ENCODE measurements at places on chromosomes 5 and 9.
A peak's percentile ranks its signal among the peaks of the same experiment; 100 is the strongest.

DNA sequence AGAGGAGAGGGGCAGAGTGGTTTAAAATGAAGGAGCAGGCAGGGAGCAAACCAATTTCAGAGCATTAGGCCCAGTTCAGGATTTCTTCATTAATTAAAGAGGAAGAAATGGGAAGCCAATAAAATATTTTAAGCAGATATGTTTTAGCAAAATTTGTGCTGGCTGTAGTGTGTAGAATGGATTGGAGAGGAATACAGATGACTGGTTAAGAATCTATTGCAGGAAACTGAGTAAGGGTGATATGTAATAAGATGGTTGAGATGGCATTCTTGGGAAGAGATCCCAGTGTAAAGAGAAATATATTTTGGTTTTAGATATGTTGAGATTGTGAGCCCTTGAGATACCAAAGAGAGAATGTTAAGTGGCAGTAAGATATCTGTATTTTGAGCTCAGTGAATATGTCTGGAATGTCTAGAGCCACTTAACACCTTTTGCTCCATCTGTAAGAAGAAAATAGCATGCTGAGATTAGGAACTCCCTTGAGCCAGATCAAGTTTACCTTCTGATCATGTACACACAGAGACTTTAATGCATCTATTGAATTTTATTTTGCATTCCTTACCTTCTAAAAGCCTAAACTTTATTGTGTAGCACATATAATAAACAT lies 79.5 kb upstream of the SLC27A6 start:
- no peak for DNase-seq

DNA sequence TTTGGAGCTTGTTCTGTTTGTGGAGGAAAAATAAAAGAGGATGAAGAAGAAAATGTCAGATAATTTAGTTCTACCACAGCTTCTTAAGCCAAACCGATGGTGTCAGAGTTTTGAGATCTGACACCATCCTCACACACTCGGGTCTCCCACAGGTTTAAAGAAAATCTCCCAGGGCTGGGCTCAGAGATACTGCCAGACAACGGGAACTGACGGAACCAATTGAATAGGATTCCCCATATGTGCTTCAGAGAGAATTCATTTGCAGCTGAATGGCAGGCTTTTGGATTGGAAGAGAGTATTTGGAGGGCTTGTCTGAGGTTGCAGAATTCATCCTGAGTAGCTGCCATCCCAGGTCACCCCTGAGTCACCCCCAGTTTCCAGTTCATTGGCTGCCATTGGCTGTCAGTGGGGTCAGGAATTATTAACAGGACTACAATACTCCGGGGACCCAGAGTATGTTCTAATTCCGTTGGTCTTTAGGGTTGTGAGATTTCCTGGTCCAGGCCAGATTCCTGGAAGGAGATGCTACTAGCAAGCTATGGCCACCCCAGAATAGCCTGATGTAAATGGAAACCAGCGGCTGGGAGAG lies 131.3 kb downstream of the PDZD2 start:
- no peak for DNase-seq

DNA sequence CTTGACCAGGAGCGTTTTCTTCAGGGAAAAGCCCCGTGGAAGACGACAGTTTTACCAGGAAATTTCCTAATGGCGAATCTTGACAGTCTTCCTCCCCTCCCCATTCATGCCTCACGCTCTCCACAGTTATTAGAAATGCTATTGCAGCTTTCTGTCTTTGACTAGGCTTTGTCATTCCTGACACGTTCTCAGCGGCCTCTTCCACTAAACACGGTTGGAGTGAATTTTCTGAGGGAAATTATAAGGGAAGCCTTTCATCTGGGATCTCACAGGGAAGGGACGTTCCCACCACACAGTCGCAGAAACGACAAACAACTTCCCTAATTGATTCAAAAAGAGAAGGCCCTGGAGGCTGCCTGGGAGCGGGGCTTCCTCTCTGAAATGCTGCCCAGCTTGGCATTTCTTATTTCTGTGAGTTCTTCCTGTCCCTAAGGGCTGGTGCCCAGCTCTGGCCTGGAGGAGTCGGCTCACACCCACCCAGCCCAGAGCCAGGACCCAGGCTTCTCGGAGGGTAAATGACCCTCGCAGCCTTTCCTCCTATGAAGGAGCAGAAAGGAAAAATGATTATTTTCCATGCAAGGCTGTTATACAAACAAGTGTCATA lies 57.1 kb upstream of the PPP1R26 start:
- DNase-seq, result no peak

DNA sequence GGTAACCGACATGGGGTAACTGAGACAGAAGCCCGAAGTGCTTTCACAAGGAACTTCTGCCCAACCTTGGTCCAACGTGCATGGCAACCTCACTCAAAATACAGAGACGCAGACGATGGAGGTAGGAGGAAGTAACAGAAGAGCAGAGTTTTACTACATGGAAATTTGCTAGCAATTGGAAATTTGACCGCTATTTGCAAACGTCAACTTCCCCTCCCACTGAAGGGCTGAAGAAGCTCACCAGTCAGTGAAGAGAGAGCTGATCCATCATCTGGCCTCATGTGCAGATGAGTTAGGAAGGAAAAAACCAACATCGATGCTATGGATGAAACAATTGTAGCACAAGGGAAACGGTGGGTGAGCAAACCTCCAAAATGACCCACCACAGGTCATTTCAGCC lies 196.7 kb downstream of the RGS3 start:
- DNase-seq, result no peak

- peak; percentile 5 for DNase-seq
Measured at GRCh38 chr9:133609311-133610098, at the start of gene FAM163B. TSS of gene FAM163B (minus strand) at chr9:133609389. CDS start at chr9:133580223, 29,166 bp downstream.

DNA sequence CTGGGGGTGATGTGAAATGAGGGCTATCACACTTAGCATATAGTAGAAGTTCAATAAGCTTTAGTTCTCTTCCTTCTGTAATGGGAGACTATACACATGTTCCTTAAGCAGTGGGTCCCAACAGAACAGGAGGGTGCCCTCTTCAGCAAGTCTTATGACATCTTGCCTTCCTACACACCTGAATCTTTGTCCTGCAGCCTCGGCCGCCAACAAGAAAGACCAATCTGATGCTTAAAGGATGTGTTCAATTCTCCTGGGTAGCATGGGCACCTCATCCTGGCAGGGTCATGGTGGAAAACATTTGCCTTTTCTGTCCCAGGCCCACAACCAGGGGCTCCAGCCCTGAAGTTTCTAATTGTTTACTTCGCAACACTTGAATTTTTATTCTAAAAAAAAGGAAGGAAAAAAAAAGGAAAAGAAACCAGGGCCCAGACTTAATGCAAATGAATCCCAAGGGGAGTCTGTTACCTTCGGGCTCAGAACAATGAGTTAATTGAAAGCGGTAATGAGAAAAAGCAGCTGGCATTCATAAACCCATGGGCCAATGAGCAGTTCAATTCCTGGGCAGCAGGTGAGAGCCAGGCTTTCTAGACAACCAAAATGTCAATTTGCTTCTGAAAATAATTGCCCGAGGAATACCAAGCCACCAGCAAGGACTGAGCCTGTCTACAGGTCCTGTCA lies 26.2 kb upstream of the SMAD5 start:
- no peak for DNase-seq

DNA sequence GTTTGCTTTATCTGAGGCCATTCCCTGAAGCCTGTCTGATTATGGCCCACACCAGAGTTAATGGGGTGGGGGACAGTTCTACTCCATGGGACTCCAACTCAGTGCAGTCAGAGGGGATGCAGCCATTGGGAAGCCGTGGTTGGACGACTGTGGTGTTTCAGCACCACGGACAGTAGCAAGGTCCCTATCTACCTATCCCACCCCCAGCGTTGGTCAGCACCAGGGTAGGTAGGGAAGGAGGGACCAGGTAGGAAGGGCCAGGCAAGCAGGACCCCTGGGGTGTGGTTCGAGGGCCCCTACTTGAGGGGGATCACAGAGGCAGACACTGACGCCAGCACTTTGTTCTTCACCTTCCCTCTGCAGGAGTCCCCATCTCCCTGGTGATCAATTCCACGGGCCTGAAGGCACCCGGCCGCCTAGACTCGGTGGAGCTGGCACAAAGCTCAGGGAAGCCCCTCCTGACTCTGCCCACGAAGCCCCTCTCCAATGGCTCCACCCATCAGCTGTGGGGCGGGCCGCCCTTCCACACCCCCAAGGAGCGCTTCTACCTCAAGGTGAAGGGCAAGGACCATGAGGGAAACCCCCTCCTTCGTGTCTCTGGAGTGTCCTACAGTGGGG lies 33.2 kb downstream of the HMCN2 start:
- no peak for DNase-seq

GRCh38 chr9:14320271-14321181 lies 6.6 kb upstream of the NFIB start:
- DNase-seq, result peak; percentile 94

- no peak for DNase-seq
Measured at GRCh38 chr5:172843825-172844576, 9.9 kb downstream of the ERGIC1 start.

DNA sequence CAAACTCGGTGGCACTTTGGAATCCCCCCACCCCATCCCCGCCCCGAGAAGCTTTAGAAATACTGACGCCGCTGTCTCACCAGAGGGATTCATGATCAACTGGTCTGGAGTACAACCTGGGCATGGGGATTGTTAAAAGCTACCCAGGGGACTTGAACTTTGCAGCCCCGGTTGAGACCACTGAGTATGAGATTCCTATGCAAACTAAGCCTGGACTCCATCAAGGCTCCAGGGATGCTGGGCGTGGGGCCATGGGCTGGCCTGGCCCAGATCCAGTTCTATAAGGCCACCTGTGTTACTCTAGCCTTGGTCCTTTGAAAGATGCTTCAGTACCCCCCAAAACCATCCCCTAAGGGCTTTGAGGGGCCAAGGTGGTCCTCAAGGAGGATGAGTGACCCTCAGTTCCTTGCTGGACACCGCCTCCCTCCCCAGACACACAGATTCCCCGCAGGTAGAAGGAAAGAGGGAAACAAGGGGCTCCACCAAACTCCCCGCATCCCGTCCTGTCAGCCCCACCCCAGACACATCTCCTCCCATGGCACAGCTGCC lies 68.5 kb downstream of the MRPL36 start:
- no peak for DNase-seq

GRCh38 chr9:131062969-131063368 lies 33.4 kb upstream of the AIF1L start:
- no peak for DNase-seq

DNA sequence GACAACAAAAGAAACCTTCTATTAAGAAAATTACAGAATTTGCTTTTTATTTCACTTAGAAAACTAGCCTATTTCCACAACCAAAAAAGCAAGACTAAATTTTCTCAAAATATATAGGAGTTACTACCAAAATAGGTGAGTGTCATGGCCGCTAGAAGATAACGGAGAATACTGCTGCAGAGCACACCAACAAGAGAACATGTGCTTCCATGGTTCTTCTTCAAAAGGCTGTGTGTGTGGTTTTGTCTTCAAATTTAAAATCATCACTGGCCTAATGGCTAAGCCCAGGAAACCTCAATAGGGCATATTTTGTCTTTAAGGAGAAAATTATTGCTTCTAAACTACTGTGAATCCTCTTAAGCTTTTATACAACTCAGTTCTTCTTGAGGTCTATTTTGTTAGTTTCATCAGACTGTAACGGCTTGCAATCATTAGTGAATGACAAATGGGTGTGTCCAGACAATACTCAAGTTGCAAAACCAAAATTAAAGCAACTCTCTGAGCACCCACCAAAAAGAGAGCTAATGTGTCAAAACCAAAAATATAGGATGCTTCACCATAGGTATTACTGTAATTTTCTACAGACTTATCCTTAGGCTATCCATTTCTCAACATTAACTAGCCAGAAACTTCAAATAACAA lies 3.3 kb downstream of the SETX start:
- peak; percentile 35 for DNase-seq

DNA sequence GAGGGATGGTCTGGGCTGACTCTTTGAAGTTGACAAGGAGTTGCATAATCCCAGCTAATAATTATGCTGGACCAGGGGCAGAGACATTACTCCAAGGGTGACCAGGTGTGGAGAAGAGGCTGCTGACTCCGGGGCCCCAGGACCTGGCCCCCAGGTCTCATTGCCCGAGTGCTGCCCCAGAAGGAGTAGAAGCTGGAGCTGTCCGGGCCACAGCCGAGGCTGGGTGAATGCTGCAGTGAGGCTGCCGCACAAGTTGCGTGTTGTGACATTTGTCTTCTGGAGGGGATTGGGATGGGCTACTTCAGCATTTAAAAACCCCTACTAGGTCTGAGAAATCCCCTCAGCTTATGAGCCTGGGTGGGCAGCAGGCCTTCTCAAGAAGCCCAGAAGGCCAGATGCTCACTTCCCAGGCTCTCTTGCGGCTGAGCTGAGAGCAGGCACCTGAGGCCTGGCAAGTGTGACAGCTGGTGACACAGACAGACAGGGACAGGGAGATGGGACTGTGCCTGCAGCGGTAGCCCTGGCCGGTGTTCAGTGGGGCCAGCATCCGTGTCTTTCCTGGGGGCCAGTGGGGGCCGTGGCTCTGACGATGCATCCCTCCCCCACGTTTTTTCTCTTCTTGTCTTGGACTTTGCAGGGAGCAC lies 122.8 kb downstream of the KCNIP1 start:
- DNase-seq, result no peak

- no peak for DNase-seq
Measured at GRCh38 chr5:82673057-82673809, 395.1 kb upstream of the RPS23 start.

- peak; percentile 93 for DNase-seq
Measured at GRCh38 chr5:94031631-94032030, 290.2 kb upstream of the POU5F2 start.

DNA sequence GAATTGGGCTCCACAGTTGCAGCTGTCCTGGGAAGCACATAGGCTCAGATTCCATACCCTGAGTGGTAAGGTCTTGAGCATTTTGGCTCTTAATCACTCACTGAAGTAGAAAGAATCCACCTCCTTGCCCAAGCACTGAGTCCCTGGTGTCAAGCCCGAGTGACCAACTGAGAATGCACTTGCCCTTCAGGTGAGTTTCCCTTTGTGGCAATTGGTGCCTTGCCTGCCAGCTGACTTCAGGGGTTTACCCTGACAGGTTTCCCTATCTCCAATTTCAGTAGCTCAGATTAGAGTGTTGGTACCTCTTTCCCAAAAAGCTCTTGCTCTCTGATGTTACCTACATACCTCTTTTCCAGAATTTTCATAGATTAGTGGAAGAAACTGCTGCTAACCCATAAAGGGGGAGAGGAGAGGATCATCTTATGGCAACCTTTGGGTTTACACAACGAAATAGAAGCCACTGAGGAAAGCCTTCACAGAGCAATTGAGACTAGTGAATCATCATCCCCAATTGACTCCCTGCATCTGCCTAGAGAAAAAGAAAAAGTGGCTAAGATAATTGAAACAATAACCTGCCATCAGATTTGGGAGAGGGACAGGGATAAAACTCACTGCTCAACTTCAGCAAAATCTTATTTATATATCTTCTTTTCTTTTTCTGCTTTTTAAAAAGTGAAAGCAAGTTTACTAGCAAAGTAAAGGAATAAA lies 48.6 kb downstream of the CCL28 start:
- no peak for DNase-seq

DNA sequence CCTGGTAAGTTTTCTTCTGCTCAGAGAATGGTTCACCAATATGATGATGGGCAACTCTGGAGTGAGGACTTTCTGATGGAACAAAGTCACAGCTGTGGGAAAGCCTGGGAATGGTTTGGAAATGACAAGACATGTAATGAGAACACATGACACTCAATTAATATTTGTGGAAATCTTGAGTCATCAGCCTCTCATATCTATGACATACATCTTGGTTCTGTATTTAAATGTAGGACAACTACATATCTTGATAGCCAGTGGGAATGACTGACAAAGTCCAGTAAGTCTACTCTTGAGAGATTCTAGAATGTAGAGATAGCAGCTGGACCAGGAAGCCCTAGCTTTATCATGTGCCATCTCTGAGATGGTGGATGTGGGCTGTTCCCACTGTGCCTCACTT lies 85.5 kb downstream of the PALM2AKAP2 start:
- no peak for DNase-seq
